ENCODE measurements at places on chromosomes 7 and 10.

DNA sequence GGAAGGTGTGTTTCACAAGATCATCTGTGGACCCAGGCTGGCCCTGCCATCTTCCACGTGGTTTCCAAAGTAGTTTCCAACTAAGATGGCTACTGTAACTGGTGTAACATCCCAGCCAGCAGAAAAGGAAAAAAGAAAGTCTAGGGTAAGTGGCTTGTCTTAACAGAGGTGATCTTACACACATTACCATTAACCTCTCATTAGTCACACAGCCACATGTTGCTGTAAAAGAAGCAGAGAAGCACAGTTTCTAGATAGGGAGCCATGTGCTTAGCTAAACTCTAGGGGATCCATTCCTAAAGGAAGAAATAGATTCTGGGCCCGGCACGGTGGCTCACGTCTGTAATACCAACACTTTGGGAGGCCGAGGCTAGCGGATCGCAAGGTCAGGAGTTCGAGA lies 54.3 kb downstream of the ZNF438 start:
- no peak for DNase-seq

DNA sequence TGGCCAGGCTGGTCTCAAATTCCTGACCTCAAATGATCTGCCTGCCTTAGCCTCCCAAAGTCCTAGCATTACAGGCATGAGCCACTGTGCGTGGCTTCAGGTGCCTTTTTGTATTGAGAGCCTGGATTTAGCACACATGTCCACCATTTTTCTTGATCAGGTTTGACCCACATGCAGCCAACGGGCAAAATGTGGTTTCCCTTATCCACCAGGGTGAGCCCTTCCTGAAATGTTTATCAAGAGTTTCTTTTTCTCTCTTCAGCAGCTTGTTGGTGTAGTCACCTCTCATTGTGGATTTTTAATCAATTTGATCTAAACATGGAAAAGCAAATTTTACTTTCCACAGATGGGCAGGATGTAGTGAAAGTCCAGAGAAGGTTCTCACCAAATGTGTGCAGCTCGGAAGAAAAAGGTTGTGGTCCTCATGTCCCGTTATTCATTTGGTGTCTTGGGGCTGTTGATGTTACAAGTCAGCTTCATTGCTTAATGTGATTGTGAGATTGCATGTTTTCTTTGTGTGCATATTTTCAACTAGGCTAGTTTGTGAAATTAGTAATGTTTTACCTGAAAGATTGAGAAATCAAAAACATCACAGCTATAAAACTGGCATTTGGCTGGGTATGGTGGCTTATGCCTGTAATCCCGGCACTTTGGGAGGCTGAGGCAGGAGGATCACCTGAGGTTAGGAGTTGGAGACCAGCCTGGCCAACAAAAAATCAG lies 28.9 kb downstream of the GUSB start:
- no peak for DNase-seq

GRCh38 chr7:5012985-5013384 lies 32.7 kb upstream of the RBAK start:
- DNase-seq: no peak

DNA sequence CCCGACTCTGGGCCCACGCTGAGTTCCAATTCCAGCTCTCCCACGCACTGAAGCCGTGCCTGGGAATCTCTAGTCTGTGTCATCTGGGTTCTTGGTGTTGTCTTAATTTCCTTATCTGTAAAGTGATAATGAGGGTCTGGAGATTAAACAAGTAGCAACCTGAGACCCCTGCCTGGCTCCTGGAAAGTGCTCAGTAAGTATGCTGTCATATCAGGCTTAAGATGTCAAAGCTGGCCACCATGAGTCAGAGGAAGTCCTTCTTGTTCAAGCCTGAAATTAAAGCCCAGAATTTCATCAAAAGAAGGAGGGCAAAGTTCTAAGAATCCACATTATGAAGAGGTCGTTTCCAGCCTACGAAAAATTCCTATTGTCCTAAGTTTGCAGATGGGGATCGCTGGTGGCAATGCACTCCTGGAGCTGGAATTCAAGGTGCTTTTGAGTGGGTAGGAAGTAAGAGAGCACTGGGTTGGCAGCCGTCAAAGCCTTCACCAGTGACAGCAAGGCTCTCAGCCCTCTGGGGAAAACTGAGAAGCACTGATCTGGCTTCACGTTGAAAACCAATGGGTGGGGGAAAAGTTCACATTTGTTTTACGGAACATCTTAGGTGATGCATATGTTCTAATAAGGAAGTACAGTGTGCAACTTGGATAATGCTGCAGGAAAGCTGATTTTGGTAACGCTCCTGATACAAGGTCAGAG lies 50.3 kb upstream of the NCAPG2 start:
- no peak for DNase-seq

DNA sequence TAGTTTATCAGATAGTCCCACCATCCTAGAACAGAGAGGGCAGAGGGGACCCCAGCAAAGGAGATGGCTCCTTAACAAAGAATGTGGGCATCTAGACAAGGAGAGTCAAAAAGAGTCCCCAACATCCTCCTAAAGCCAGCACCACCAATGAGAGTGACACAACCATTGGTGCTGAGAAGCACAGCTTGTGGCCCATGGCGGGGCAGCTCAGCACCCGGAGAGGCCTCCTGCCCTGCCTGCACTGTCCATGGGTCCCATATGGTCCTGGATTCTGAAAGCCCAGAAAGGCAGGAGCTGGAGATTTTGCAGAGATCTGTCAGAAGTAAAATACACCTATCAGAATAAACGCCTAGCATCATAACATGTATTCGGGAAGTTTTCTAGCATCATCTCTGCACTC lies 311.8 kb upstream of the ZNF32 start:
- DNase-seq: no peak

DNA sequence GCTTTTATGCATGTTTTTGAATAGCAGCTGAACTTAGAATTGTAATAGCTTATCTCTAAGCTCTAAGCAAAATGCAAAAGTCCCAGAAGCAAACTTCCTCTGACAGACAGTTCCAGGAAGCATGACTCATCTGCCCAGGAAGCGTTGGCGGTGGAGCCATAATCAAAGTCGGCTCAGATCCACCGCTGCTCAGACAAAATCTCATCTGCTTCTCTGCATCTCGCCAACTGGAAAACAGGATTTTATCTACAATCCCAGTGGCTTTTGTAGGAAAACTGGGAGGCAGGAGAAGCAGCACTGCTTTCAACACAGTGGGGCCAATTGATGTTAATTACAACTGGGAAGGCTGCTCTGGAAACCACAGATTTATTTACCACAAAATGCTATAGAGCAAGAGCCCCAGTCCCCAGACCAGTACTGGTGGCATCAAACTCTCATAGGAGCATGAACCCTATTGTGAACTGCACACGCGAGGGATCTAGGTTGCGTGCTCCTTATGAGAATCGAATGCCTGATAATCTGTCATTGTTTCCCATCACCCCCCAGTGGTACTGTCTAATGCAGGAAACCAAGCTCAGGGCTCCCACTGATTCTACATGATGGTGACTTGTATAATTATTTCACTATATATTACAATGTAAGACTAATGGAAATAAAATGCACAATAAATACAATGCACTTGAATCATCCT lies 99.9 kb downstream of the CUBN start:
- peak; percentile 56 for DNase-seq

DNA sequence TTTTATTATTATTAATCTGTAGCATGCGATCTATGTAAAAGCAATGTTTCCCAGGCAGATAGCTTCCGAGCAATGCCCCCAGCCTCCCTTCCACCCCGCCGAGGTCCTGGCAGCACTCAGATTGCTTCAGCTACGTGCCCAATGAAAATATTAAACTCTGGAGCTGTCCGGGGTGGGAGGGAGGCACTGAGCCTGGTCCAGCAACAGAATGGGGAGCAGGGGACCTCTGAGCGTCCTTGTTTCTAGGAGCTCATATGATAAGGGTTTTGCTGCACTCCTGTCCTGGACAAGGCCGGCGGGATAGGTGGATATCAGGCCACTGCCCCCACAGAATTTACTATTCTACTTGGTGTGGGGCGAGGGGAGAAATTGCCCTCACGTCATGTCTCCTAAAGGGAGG lies 44.5 kb upstream of the CDK1 start:
- no peak for DNase-seq

- no peak for DNase-seq
Measured at GRCh38 chr7:45112648-45113047, 1.2 kb upstream of the TBRG4 start.
